ENCODE measurements at places on chromosomes 2 and 18.

GRCh38 chr2:85053802-85054201 is 79.4 kb upstream of the TCF7L1 start:
- DNase-seq: no peak

DNA sequence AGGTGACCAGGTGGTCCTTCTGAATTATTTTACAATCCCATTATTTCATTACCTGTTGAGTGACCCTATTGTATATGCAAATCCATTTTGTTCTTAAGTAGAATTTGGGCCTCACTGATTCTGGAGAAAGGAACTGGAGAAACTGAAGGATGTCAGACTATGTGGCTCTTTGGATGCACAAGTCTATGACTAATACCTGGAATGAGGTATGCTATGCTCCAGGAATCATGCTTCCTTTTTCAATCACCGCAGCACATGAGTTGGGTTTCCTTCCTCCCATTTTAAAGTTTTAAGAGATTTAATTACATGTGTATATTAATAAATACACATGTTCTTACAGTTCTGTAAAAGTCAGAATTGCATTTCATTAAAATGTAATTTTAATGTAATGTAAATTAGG is 253.9 kb upstream of the VWC2L start:
- no peak for DNase-seq

- no peak for DNase-seq
Observed at GRCh38 chr2:47935071-47935470, 28.8 kb upstream of the FBXO11 start.

DNA sequence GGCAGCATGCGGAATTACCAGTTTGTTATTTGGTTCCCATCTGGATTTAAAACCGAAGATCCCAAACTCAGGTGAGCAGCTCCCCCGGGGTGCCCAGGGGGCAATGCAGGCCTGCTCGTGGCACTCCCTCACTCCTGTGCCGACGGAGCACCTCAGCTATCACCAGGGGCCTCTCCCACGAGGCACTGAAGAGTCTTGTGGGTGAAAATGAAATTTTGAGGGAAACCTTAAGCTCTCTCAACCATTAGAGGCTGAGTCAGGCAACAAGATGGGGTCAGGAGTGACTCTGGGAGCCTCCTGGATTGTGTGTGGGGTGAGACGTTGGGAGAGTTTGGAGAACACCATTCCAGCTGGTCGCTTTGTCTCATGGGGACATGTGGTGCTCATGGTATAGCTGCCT is 189.0 kb downstream of the PRKCE start:
- no peak for DNase-seq

GRCh38 chr2:105779394-105779793 is 34.7 kb downstream of the NCK2 start:
- DNase-seq: no peak

- DNase-seq: no peak
Observed at GRCh38 chr2:10271946-10272345, 30.8 kb upstream of the HPCAL1 start.

GRCh38 chr2:15747603-15748471 is 156.2 kb downstream of the DDX1 start:
- DNase-seq: no peak

DNA sequence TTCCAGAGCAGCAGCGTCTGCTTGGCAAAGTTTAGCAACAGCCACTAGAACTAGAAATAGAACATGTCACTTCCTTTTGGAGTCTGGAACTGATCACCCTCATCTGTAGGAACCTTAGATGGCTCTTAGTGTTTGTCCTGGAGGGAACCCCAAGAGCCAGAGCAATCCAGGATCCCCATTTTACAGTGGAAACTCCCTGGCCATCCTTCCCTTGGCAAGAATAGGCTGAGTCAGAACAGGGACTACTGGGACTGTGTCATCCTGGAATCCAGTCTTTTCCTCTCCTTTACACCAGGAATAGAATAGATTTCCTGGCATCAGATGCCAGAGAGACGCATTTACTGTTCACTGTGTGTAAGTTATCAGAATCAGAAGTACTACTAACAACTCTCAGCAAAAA is 33.2 kb upstream of the GRHL1 start:
- DNase-seq: no peak

- no peak for DNase-seq
Observed at GRCh38 chr2:121242175-121242875, 42.7 kb downstream of the TFCP2L1 start.

DNA sequence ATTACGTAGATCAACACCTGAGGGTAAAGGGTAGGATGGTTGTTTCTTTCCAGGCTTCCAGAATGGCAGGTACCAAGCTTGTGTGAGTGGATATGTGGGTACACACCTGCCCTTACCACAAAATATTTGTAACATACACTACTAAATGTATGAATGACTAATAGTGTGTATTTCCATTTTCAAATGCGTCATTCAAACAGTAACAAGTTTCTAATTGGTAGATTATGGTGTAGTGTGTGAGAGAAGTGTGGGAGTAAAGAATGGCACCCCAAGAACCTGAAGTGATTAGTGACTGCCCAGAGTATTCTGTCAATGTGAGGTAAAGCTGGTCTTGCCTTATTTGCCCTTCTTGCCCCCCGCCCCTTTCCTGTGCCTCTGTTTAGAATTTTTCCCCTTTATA is 21.1 kb downstream of the AGPS start:
- no peak for DNase-seq

DNA sequence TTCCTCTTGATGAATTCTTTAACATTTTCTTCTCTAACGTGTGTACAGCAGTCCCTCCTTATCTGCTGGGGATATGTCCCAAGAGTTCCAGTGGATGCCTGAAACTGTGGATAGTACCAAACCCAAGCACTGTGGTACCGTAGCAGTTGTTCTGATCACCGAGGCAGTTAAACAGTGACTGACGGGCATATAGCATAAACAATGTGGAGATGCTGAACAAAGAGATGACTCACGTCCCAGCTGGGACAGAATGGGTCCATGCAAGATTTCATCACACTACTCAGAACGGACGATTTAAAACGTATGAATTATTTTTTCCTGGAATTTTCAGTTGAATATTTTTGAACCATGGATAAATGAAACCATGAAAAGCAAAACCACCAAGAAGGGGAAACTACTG is 54.5 kb upstream of the SPAG16 start:
- DNase-seq: no peak

DNA sequence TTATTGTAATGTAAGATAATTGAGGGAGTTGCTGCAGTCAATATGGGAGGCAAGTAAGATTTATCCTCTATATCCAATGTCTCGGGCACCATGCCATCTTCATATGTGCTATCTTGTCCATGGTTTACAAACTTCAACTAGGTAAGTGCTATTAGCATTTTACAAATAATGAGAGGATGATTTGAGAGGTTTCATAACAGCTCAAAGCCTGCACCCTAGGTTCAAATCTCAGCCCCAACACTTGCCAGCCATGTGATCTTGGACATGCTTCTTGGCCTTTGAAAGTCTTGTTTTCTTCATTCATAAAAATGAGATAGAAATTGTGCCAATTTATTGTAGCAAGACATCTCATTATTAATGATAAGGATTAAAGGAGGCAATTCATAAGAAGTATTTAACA is 108.8 kb downstream of the RND3 start:
- no peak for DNase-seq

GRCh38 chr18:34820360-34821065 is 110.4 kb downstream of the DTNA start:
- no peak for DNase-seq

DNA sequence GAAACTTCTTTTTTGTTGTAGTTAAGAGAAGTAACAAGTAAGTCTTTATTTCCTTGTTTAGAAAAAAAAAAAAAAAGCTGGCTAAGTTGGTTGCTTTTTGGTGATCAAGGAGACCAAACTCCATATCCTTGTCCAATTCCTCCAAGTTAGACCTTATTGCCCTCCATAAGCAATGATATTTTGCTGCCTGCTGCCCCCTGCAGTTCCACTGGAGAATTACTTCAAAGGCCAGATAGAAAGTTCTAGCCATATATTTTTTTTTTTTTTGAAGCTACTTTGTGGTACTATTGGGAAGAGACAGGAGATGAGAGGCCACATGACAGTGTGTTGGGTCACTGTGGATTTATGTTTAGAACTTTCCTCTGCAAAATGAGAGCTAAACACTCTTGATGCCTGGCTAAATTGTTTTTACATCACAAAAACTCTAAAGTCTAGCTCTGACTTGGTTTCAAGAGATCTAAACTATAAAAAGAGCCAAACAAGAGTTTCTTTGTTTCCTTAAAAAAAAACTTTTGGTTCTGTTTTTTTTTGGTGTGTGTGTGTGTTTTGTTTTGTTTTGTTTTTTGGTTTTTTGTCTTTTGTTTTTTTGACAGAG is 80.7 kb upstream of the RASGRP3 start:
- DNase-seq: no peak

GRCh38 chr2:64681479-64681967 is 27.8 kb upstream of the SERTAD2 start:
- DNase-seq: no peak

DNA sequence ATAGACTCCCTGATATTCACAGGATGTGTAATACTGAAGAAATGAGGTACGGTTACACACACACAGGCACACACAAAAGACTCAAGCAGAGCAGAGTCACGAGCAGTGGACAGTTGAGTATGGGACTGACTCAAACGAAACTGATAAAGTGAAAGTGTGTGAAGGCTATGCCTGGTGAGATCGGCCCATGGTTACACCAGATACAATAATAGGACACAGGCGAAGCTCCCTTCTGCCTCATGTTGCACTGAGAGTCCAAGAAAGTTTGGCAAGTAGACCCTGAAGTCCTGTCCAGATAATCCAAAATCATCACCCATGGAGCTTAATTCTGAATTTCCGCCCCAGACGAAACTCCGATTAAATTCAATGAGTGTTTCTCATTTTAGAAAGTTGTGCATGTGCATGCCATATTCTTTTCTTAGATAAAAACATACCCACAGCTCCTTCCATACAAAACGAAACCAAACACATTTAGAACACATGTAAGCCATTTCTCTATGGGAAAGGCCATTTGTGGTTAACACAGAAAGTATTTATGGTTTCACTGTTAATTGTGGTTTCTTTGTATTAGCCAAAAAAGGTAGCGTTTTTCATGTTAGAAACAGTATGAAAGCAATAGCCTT is 567.6 kb downstream of the PLCL1 start:
- DNase-seq: no peak

- no peak for DNase-seq
Observed at GRCh38 chr2:222884805-222885424, 24.1 kb downstream of the ACSL3 start.
